Substantia nigra (tissue), 51 donors: ENCODE measurements at places on chromosomes 12 and 14.
A peak's percentile ranks its signal among the peaks of the same experiment; 100 is the strongest.

DNA sequence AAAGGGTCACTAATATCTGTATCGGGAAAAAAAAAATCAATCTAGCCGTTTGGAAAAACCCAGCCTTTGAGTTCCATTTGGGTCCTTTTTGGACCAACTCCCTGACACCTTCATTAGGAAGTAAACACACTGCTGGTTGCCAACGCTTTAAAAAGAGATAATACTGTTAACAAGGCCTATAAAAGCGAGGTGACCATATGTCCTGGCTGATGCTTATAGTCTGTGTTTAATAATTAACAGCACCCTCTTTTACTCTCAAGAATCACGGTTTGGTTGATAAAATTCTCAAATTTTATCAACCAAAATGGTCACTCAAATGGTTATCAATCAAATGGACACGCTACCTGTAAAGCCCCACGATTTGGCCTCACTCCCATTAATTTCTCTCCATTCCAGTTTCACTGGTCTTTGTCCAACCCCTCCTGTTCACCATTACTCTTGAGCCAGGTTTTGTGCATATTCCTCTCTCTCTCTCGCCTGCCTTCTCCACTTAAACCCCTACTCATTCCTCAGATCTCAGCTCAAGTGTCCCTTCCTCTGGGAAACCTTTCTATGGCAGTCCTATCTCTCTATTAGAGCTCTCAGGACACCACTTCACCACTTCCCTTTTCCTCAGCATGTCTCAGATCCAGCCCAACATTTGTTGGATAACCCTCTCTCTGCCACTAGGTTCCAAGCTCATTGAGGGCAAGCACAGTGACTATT lies 9.5 kb downstream of the BTG1 start:
- no peak for DNase-seq

DNA sequence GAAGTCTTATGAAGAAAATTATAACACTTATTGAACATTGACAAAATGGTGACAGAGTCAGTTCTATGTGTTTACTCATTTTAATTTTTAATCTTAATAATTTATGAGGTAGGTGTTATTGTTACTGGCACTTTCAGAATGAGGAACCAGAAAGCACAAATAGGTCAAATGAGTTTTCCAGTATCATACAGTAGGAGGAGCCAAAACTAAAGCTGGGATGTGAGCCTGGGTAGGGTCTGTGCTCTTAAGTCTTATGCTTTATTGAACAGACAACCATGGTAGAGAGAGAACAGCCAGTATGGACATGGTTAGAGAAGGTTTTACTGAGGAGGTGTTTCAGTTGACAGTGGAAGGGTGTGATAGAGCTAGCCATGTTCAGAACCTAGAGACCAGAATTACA lies 775.7 kb downstream of the TMTC2 start:
- no peak for DNase-seq

DNA sequence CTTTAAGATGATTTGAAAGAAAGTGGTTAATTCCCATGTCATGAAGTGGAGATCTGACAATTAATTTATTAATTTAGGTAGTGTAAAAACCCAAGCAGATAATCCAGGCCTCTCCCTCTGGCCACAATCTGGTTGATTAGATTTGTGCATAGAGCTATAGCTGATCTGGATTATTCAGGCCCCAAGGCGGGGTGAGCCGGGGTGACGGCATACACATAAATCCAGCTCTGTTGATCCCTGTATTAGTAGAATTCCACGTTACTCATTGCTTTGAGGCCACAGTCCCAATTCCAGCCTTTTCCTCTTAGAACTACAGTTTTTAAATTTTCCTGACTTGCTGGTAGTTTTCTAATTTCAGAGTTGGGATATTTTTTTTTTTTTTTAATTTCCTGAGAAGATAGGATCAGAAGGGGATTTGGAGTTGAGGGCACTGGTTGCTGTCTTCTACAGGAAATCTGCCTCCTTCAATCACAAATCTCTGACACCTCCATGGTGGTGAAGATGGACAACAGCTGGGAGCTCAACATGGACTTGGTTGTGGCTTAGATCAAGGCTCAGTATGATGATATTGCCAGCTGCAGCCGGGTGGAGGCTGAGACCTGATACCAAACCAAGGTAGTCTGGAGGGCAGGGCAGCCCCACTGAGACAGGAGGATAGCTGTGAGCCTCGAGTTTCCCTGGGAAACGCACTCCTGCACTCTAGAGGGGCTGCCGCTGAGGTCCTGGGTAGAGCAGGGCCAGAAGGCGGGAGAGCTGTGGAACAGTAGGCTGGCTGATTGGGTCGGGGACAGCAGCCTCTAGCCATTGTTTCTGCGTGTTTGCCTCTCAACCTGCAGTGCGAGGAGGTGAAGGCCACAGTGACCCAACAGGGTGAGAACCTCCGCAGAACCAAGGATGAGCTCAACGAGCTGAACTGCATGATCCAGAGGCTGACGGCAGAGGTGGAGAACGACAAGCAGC lies 19.4 kb downstream of the KRT85 start:
- DNase-seq, result no peak

DNA sequence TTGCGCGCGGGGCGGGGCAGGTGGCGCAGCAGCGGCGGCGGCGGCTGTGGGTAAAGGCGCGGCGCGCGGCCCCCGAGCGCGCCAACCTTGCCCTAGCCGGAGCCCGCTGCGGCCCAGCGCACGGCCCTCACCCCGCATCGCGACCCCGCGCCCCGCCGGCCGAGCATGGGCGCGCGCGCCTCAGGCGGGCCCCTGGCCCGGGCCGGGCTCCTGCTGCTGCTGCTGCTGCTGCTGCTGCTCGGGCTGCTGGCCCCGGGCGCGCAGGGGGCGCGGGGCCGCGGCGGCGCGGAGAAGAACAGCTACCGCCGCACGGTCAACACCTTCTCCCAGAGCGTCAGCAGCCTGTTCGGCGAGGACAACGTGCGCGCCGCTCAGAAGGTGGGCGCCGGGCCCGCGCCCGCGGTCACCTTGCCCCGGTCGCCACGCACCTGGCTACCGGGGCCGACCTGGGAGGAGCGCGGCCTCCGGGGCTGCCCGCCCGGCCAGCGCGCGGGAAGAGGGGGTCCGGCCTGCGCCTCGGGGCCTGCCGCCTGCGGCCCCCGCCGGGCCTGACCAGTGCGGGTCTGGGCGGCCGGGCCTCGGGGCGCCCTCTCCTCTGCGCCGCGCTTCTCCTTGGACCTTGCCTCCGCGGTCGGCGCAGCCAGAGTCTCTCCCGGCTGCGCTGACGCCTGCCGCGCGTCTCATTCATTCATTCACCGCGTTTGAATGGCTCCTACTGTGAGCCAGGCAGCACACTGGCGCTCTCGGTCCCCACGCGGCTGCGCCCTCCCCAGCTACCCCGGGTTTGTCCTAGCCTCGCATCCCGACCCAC lies at the start of gene BRI3BP:
BRI3BP (plus strand) TSS at position 20 of the 811 bp plus-strand sequence; CDS start at position 166, 146 bp downstream.
- DNase-seq, result peak; percentile 46

- no peak for DNase-seq
Measured at GRCh38 chr14:100767788-100768536, 41.3 kb downstream of the DLK1 start.

- no peak for DNase-seq
Measured at GRCh38 chr14:94581127-94581999, at the start of gene SERPINA5. Gene SERPINA5 (plus strand): TSS chr14:94581426. CDS start chr14:94587363, 5,937 bp downstream.

DNA sequence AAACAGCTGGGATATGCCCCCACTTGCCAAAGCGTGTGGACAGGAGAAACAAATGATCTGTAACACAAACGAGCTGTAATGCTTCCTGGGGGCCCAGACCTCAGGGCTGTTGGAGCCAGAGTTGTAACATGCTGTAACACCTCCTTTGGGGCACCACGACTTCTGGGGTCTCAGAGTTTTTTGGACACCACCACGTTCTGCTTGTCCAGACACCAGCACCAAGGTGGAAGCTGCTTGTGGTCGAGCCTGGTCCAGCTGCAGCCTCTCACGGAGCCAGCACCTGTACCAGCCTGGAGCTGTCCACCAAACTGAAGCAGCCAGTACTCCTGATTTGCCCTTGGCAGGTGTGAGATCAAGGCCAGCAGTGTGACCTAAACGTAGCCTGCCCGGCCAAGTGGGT lies 879.4 kb downstream of the SLC6A15 start:
- DNase-seq, result no peak

DNA sequence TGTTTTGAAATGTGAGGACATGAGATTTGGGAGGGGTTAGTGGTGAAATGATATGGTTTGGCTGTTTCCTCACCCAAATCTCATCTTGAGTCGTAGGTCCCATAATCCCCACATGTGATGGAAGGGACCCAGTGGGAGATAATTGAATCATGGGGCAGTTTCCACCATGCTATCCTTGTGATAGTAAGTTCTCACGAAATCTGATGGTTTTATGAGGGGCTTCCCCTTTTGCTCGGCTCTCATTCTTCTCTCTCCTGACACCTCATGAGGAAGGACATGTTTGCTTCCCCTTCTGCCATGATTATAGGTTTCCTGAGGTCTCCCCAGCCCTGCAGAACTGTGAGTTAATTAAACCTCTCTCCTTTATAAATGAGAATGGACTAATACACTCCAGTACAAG lies 18.0 kb downstream of the GALNT6 start:
- DNase-seq, result no peak

GRCh38 chr12:5568325-5568981 lies 136.5 kb downstream of the NTF3 start:
- no peak for DNase-seq

- no peak for DNase-seq
Measured at GRCh38 chr14:70011098-70011497, 131.9 kb downstream of the SMOC1 start.

GRCh38 chr14:49970474-49971147 lies 77.7 kb downstream of the ARF6 start:
- DNase-seq, result no peak

DNA sequence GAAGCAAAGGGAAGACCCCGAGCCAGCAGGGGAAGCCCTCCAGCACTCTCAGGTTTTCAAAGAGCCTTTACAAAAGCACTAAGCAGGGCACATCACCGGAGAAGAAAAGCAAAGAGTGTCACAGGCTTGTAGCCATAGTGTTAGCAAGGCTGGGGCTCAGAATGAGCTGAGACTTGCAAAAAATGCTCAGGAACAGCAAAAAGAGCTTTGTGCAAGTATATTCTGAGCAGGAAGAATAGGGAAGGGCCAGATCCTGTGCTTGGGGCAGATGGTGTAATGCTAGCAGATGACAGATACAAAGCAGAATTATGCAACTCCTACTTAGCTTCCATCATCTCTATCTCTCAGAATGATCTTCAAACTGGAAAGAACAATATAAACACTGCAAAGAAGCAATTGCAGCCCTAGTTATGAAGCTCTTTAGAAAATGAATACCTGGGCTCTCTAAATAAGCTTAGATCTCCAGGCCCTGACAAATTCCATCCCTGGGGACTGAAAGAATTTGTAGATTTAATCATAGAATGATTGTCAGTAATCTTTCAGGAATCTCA lies 23.7 kb upstream of the PARP11 start:
- DNase-seq, result no peak

GRCh38 chr14:95953111-95953724 lies 76.6 kb downstream of the TUNAR start:
- DNase-seq, result no peak

DNA sequence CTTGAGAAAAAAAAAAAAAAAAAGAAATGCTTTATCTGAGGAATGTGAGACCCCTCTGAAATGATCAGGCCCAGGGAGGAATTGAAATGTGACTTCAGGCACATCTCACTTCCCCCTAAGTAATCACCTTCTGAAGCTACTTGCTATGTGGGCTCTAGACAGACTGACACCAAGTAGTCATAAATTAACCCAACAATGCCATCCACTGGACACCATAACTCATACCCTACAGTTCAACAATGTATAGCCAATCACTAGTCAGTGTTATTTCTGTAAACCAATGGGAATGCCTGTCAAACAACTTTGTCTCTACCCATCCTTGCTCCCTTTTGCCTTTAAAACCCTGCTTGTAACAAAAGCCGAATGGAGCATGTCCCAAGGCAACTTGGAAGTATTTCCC lies 182.7 kb upstream of the TMPO start:
- DNase-seq, result no peak

GRCh38 chr14:34106310-34106709 lies 155.4 kb upstream of the EGLN3 start:
- DNase-seq, result no peak

- DNase-seq, result no peak
Measured at GRCh38 chr12:44497044-44497443, 379.1 kb downstream of the NELL2 start.

DNA sequence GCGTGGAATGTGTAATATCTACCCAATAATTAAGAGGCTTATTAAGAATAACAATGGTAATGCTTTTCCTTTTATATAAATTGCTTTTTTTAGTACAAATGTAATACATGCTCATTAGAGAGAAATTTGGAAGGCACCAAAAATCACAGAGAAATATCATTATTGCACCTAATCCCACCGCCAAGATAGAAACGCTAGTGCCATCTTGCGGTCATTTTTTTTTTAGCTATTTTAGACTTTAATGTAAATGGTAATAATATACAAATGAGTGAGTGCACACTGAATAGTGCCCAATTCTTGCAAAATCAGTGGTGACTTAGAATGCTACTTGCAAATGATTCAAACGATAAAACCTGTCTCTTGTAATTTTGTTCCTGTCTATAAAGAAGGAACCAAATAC lies 576.8 kb upstream of the TMEM132C start:
- no peak for DNase-seq

DNA sequence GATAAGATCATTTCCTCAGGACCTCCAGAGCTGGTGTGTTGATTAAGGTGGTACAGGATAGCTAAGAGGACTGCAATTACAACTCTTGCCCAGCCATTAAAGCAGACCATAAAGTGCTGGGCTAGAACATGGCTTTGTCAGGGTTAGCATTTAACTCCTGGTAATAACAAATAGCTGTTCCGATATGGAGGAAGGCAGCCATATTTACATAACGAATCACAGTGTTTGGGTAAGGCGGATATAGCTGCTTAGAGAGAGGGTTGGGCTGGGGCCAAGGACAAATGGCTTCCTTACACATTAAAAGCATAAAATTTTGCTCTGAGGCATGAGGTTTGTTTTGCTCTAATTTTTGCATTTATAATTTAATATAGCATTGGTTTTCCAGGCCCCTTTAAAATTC lies 297.7 kb upstream of the DDHD1 start:
- no peak for DNase-seq

GRCh38 chr12:26514364-26514763 lies 318.6 kb downstream of the ITPR2 start:
- no peak for DNase-seq

DNA sequence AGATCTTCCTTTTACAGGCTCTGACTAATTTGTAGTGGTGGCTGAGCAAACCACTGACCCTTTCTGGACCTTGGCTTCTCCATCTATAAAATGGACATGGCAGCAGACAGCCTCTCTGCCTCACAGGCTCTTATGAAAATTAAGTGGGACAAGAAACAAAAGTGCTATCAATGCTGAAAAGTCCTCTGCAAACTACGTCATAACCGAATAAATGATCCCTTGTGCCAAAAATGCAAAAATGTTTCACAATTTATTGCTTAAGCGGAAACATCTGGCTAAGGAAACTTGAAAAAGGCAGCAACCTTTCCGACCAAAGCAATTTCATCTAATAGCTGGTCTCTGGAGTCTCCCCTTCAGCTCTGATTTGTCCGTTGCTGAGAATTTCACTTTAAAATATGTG lies 108.5 kb upstream of the PLXNC1 start:
- no peak for DNase-seq
